T-helper 1 cell (primary cell): ENCODE measurements at places on chromosomes 7 and 10.

- no peak for DNase-seq
These were observed 24.4 kb downstream of the ASNS start for GRCh38 chr7:97847791-97848190.

GRCh38 chr10:95171336-95171735 lies 22.7 kb upstream of the ACSM6 start:
- DNase-seq: no peak

DNA sequence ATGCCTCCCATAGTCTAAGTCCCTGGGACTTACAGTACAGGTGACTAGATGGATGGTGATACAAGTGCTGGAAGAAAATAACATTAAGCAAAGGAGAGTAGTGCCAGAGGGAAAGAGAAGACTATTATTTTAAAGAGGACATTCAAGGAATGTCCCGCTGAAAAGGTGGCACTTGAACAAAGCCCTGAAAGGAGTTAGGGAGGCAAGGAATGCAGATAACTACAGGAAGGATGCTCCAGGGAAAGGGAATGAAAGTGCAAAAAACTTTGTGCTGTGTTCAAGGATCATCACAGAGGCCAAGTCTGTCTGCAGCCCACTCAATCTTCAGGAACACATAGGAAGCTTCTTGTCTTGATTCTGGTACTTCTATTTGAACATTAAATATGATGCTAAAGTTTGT lies 14.9 kb downstream of the ANKMY2 start:
- no peak for DNase-seq

DNA sequence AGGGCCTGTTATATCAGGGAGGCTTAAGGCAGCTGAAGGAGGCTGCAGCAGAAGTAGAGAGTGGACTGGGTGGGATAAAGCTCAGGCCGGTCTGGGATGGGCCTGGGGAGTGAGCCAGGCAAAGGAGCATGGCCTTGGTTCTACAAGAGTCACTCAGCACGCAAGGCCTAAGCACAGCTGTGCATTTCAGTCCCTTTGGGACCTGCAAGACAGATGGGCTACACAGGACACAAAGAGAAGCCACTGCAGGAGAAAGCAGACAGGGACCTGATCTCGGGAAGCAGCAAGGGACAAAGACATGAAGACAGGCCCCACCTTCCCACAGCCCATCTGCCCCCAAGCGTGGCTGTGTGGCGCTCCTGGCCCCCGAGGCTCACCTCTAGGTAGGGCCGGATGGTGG lies 29.4 kb downstream of the RRP12 start:
- no peak for DNase-seq

- DNase-seq: peak; percentile 36
These were observed 608 bp downstream of the ACHE start for GRCh38 chr7:100894860-100895700.
